Kasumi-1 (cell line): ENCODE measurements at places on chromosomes 5 and 9.

DNA sequence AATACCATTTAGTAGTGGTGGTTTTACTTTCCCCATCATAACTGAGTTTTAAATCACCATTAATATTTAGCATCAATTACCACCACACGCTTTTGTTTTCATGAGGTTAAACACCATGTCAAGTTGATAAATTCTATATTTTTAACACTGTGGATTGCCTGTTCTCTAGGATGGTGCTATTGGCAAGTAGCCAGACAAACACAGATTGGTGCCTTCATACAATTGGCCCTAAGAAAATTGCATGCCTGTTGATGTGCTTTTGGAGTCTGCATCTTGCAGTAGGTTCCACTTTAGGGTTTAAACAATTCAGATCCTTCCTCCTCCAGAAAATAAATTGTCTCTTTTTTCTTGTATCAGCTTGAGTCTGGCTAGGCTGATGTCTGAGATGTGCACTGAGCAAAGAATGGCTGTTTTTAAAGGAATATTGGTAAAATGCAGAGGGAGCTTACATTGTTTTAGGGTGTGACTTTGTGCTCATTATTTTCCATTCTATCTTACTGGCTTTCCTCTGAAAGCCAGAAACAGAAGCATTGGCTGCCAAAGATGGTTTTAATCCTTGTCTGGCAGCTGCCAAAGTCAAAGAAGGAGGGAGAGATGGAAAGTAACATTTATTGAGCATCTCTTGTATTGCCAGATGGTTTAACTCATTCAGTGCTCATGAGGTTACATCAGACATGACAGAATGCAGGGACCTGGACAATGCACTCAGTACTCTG, 19.6 kb upstream of the MAN2A1 start:
- DNase-seq: no peak

DNA sequence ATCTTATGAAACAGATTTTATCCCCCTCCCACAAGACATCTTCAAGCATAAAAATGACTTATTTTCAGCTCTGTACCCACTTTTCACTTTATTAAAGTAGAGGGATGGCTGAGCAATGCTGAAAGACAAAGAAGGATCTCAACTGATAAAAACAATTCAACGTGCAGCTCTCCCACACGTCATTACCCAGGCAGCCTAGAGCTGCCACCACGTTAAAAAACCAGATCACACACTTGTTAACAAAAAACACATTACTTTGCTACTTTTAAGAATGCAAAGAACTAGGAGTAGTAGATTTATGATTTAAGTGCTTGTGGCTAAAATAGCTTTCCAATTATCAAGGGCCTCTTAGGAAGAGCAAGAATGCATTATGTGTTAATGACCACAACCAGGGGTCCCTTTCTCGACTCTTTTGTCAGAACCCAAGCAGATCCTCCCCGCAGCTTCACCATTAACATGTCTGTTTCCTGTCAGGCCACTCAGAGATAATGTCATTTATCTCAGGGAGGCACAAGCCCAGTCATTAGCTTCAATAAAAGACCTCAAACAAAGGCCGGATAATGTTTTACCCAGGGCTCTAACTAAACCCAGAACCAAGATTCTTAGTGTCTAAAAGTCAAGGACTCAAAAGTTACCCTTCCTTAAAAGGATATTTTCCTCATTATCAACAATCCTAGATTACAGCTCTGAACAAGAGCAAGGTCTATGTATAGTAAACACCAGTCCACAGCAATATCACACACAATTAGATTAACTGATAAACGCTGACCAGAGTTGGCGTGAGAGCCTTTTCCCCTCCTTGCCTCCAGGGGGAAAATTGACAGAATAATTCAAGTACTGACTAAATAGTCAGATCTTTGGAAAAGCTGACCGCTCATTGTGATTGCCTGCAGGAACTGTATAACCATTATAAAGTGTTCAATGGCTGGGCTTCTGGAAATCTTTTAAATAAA, 7.5 kb downstream of the ZNF608 start:
- peak; percentile 43 for DNase-seq

GRCh38 chr9:114928136-114928535, 2.3 kb downstream of the TNFSF8 start:
- DNase-seq: no peak

- peak; percentile 32 for DNase-seq
These were observed 77.7 kb downstream of the NTNG2 start for GRCh38 chr9:132239518-132239917.

GRCh38 chr5:67986761-67987160, 228.8 kb upstream of the PIK3R1 start:
- DNase-seq: no peak

DNA sequence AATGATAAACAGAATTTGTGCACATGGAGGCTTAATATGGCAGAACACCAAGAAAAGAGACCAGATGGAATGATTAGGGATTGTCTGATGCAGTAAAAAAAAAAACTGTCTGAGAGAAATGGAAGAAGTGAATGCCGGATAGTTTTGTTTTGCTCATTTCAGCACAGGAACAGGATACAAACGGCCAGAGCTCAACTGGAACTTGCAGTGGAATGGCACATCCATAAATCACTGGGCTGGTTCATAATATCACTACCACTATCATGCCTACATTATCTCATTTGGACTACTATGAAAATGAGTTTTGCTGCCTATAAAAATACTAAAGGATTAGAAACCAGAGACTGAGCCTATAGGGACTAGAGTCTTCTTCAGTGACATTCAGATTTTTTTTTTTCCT, 9.7 kb downstream of the PTAR1 start:
- DNase-seq: no peak

DNA sequence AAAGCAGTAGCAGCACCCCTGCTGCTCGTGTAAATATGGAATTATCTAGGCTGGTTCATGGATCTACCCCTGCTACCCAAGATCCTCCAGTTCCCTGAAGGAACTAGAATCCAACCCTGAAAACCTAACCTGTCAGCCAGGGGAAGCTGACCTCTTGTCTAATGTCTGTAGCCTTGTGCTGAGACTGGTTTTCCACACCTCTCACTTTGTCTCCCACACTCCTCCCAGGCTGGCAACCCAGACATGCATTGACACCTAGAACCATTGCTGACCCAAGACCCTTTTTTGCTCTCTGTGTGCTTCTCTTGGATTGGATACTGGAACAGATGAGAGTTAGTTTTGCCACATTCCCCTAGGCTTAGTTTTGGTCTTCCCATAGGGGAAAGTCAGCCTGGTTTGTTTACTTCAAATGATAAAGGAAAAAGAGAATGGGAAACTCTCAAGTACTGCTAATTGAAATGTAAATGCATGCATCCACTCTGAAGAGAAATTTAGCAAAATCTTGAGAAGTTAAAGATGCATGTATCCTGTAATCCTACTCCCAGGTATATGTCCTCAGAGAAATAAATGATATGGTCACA, 36.6 kb upstream of the NR4A3 start:
- no peak for DNase-seq

DNA sequence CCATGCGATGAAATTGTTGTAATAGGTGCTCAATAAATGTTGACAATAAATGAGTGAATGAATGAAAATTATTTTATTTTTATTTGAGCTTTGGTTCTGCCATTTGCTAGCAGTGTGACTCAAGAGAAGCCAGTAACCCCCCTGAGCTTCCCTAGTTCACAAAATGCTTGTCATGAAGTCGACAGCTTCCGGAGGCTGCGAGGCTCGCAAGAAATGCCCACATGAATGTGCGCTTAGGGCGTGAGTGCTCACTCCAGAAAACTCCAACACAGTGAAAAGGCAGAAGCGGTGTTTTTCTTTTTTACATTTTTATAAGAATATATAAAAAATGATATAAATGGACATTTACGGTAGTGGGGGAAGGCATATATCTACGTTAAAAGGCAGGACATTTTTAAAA, 26.5 kb downstream of the CDKN2A start:
- no peak for DNase-seq

DNA sequence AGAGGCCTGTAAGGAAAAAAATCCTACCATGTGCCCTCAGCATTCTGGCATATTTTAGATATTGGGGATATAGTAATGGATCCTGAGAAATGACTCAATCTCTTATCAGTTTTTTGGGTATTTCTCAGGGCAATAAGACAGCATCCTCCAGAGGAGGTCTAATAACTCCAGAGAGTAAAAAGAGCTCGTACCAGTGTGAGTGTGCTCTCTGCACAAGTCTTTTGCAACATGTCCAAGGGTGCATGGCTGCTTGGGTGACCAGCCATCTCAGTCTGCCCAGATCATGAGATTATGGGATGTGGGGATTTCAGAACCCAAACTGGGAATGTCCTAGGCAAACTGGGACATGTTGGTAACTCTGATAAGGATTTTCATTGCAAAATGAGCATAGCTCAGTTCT, 15.3 kb downstream of the ASPN start:
- no peak for DNase-seq

DNA sequence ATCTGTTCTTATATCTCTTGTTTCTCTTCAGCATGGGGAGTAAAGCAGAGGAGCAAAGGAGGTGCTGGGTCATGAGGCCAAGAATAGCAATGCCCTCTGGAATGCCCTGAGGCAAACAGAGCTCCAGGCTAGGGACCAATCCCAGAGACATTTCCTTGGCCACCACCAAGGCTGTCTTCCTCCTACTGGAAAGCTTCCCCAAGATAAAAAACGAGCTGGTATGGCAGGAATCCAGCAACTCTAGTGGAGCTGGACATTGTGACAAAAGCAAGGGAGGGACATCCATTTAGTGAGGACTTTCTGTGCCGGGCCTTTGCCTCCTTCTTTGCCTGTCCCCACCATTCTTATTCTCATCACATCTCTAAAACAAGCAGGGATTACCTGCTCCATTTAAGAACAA, 161.6 kb downstream of the ASTN2 start:
- DNase-seq: no peak

DNA sequence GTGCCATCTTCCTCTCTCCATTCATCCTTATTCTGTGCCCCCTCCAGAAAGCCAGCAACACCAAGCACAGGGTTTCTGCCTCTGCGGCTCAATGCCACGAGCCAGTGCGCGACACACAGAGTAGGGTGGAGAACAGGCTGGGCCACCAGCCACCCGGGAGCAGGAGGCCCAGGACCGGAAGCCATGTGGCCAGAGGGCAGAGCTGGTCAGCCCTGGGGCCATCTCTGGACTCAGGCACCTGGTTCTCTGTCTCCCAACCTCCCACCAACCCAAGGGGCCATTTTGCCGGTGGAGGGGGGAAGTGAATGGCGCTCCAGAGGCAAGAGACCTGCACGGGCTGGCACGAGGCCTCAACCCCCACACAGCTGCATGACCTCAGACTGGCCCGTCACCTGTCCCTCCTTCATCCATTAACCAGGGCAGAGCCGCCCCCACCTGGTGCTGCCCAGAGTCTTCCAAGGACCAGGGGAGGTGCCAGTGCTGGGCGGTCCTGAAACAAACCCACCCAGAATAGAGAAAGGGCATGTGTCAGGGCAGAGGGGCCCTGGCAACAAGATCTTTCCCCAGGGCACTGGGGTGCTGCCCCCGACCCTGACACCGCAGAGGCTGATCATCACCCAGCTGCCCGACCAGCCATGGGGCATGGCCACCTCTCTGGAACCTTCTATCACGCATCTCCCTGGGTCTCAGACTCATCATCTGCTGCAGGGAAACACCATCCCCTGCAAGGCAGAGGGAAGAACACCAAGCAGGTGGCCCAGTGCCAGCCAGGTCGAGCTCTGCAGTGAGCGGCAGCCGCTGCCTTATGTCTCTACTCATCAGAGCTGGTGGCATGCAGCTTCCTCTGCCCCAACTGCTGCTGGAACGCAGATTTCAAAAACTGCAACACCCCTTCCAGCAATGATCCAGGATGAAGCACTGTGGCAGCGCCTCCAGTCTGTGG, 11.9 kb downstream of the VAV2 start:
- no peak for DNase-seq

DNA sequence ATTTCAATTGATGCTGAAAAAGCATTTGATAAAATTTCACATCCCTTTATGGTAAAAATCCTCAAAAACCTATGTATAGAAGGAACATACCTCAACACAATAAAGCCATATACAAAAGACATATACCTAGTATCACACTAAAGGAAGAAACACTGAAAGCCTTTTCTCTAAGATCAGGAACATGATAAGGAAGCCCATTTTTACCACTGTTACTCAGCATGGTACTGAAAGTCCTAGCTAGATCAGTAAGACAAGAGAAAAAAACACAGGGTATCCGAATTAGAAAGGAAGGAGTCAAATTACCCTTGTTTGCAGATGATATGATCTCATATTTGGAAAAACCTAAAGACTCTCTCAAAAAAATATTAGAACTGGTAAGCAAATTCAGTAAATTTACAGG, 350.2 kb upstream of the PDE4D start:
- DNase-seq: no peak

DNA sequence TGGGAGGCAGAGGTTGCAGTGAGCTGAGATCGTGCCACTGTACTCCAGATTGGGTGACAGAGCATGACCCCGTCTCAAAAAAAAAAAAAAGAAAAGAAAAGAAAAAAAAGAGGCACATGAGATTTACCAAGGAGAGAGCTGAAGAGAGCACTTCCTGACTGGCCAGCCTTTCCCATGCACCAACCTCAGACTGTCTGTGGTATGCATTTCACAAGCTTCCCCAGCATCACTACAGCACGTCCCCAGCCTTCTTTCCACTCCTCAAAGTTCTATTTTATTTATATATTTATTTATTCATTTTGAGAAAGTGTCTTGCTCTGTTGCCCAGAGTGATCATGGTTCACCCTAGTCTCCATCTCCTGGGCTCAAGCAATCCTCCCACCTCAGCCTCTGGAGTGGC, 13.6 kb upstream of the FUBP3 start:
- DNase-seq: peak; percentile 43

DNA sequence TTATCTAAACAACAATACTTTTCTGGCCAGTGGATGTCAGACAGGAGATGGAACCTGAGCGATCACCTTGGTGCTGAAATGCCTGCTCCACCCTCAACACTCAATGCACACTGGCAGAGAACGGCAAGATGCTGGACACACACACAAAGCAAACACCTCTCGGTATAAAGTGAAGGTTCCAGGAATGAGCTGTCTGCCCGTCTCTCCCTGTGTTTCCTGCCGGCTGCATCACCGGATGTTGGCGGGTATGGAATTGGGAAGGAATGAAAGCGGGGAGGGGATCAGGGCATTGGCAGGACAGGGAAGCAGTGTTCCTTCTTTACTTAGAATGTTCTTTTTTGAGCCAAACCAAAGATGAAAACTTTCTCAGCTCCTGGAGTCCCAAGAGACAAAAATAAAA, 59.2 kb downstream of the MED10 start:
- no peak for DNase-seq

DNA sequence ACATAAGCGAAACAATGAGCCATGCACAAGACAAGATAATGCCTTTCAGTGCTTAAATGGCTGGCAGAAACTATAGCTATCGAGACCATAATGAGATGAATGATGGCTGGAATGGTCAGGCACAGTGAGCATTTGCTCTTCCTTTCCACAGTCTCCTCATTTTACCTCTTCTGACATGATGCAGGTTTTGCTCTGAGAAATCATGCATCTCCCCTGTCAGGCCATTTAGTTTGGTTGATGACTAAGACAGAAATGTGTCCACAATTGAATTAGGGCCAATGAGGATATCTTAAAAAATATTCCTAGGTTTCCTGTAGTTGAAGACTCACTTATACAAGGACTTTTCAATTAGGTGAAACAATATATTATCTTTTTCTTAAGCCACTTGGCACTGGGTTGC, 475.1 kb downstream of the TMEM232 start:
- DNase-seq: no peak

DNA sequence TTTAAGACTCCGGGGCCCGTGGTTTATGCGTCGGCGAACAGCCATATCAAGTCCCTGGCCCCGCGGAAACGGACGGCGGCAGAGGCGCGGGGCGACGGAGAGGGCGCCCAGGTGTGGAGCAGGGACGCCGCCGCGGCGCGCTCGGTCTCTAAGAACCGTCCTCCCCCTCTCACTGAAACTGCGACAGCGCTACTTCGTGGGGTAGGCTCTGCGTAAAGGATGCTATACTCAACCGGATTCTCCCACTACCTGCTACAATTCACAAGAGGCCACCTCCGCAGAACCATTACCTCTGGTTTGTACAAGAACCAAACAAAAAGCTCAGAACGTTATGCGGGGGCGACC, 404 bp downstream of the MRNIP start:
- DNase-seq: peak; percentile 61
